Fibroblast of lung (primary cell): ENCODE measurements at places on chromosomes 5 and 9. TPM values are rescaled to one million over a fixed set of nuclear protein-coding genes. Genes with fewer than 3 reads are reported as not detected.

The FAM151B gene
- 3.9 and 4.8 TPM in 2 replicates for total RNA-seq

The PCDHAC2 gene
- 1.7 and 2.6 TPM in 2 replicates for total RNA-seq

DNA sequence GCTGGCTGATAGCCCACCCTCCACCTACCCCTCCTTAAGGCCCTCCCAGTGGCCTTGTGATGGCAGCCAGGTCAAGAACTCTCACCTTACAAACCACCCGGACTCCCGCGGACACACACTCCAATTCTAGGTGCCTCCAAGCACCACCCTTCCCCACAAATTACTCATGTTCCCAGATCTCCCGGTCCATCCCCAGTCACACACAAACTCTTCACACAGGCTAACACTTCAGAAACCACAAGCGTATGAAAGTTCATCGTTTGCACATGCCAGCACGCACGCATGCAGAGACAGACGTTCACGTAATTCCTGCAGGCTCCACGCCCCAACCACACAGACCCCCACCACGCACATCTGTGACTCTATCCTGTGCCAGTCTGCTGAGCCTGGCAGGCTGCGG lies 18.0 kb downstream of the NR5A1 start:
- no peaks in the 10 kb centered on the region for H3K36me3 ChIP-seq
- H3K27ac ChIP-seq, result no peak overlapping the region
- DNase-seq, result no peak
- peaks cover 26% of the 10 kb centered on the region for H3K27me3 ChIP-seq
- H3K4me1 ChIP-seq, result no peaks in the 10 kb centered on the region

GRCh38 chr5:135016861-135017290 lies 17.2 kb downstream of the PITX1 start:
- no peaks in the 10 kb centered on the region for H3K36me3 ChIP-seq
- no peak overlapping the region for H3K27ac ChIP-seq
- no peak for DNase-seq
- H3K4me1 ChIP-seq, result no peaks in the 10 kb centered on the region
- no peaks in the 10 kb centered on the region for H3K27me3 ChIP-seq
- H3K4me3 ChIP-seq, result no peak overlapping the region

GRCh38 chr9:77271023-77271690 lies 93.8 kb downstream of the VPS13A start:
- no peaks in the 10 kb centered on the region for H3K27me3 ChIP-seq
- H3K4me1 ChIP-seq, result no peaks in the 10 kb centered on the region
- no peaks in the 10 kb centered on the region for H3K36me3 ChIP-seq
- no peak overlapping the region for H3K27ac ChIP-seq
